ENCODE measurements at places on chromosomes 16 and 17.

- no peak for DNase-seq
Observed at GRCh38 chr17:7839876-7840261, 5.9 kb downstream of the KDM6B start.

DNA sequence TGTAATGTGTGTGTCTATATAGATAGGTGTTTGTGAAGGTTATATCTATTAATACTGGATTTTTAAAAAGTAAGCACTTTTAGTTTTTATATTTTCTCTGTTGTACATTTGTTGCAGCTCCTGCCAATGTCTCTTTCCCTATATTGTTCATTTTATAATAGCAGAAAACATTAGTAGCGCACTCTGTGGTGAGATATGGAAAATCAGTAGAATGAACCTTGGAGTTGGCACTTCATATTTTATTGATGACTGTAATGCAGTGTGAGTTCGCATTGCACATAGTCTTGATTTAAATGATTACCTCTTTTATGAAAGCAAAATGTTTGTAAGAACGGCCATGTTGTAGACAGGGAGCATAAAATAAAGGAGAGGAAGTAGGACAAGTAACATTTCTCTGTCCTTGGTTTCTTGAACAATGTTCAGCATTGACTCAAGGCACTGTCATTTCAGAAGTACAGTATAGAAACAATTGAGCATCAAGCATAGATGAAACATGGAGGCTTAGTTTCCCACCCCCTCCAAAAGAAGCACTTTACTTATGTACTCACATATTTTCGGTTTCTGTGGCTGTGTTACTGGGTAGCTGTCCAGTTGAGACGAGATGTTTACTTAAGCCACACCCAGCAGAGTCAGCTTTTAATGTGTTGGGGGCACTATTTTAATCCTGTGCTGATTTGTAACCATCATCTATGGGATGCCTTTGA is 74.0 kb downstream of the TANC2 start:
- DNase-seq, result no peak

GRCh38 chr17:14460516-14461226 is 159.8 kb downstream of the HS3ST3B1 start:
- DNase-seq, result no peak

DNA sequence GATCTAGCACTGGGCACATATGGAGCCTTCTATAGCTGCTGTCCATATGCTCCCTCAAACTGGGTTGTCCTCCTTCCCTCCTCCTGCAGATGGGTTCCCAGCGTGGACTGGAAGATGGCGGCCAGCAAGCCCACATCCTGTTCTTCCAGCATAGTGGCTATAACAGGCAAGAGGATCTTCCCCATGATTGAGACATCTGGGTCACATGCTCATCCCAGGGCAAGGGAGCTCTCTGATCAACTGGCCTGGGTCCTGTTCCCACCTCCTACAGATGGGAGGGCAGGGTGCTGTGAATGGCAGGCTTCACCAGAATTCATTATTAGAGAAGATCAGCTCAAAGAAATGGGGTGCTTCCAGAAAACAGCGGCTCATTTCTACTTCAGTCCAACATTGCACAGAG is 210.2 kb downstream of the PARN start:
- no peak for DNase-seq

GRCh38 chr17:68993112-68993511 is 37.9 kb upstream of the ABCA8 start:
- DNase-seq, result no peak

- no peak for DNase-seq
Observed at GRCh38 chr16:70597135-70597835, 49.1 kb upstream of the IL34 start.

DNA sequence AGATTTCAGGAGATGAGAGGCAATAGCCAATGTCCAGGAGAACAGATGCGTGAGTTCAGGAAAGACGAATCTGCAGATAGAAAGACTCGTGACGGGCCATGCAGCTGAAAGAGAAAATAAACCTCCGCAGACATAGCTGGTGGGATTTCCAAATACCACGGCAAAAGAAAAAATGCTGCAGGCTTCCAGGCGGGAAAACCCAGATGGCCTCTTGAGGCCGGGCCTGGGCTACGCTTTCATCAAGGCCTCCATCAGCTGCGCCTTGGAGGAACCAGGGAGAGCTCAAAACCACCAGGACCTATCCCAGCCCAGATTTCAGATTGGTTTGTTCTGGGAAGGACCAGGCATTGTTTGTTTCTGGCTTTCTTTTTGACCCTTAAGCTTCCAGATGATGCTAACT is 16.7 kb downstream of the CCDC40 start:
- DNase-seq, result no peak

DNA sequence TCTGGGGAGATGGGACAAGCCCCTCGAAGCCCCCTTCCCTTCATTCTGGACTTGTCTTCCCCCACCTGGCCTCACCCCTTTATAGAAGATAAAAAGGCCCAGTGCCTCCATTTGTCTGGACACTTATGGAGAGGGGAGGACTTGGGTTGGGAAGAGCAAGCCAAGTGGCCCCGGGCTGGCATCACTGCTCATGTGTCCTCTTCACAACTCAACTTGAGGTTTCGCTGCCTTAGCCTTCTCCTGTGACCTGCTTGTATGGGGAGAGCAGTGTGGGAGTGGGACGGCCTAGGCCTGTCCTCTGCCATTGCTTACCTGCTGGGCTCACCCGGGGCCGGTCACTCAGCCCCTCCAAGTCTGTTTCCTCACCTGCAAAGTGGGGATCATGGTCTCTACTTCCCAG is 1.4 kb downstream of the PAQR4 start:
- no peak for DNase-seq

- no peak for DNase-seq
Observed at GRCh38 chr16:77353587-77354263, 81.1 kb downstream of the ADAMTS18 start.
